IPS DF 19.7 (cell line): ENCODE measurements at places on chromosomes 13 and 19.

- DNase-seq, result no peak
Observed at GRCh38 chr13:101291646-101292515, 124.4 kb downstream of the NALCN start.

GRCh38 chr19:48395170-48395455 is 1.6 kb downstream of the GRIN2D start:
- no peak for DNase-seq

DNA sequence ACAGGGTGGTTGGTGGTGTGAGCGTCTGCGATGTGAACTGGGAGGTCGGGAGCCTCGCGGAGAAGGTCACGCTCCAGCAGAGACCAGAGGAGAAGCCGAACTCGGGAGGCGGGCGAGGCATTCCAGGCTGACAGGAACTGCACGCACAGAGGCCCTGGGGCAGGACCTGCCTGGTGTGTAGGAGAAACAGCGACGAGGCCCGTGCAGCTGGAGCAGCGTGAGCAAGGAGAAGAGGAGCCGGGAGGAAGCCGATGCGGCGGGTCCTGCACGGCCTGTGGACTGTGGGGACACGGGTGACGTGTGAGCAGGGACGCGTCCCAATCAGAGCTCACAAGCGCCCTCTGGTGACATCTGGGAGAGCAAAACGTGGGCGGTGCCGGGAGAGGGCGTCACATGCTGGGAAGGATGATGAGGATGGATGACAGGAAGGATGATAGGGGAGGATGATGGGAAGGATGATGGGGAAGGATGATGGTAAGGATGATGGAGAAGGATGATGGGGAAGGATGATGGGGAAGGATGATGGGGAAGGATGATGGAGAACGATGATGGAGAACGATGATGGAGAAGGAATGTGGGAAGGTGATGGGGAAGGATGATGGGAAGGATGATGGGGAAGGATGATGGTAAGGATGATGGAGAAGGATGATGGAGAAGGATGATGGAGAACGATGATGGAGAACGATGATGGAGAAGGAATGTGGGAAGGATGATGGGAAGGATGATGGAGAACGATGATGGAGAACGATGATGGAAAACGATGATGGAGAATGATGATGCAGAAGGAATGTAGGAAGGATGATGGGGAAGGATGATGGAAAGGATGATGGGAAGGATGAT is 16.1 kb upstream of the MADCAM1 start:
- DNase-seq, result no peak

- DNase-seq, result no peak
Observed at GRCh38 chr13:43785650-43786471, 911 bp downstream of the ENOX1 start.

DNA sequence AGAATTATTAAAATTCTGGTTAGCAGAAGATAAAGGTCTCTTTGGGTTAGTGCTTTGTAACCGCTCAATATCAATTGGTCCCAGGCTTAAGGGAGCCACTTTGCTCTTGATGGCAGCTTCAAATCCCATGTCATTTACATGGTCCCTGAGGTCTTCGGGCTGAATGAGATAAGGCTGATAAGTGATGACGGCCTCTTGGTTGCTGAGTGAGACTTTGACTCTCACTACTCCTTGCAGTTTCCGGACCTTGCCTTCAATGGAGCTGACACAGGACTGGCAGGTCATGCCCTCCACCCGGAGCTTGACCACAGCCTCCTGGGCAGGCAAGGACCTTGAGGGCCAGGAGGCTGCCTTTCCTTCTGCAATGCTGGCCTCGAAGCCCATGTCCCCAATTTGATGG is 36.8 kb downstream of the ATP7B start:
- DNase-seq, result no peak

DNA sequence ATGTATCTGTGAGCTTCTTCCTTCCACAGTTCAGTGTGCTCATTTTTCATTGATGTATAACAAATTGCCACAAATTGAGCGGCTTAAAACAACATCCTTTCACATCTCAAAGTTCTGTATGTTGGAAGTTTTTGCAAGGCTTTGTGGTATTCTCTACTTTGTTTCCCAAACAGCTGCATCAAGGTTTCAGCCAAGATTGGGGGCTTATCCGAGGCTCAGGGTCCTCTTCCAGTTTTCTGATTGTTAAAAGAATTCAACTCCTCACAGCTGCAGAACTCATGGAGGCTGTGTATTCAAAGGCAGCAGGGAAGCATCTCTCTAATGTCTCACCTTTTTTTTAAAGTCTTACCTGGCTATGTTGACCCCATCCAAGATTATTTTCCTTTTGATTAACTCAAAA is 1369.8 kb downstream of the PCDH9 start:
- DNase-seq, result no peak

DNA sequence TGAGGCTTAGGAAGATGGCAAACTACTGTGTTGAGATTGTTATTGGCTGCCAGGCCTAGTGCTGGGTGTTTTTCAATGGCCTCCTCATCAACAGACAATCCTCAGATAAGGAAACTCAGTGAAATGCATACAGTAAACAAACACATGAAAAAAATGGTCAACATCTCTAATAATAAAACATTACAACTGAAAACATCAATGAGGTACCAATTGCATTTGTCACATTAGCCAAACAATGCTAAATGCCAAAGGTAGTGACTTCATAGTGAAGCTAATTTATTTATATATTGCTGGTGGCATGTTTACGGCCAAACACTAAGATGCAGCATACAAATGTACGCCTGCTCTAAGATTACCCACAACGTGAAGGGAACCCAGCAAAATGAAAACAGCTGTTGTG is 224.0 kb upstream of the UBL3 start:
- no peak for DNase-seq

GRCh38 chr19:37942516-37942902 is 35.5 kb downstream of the SIPA1L3 start:
- no peak for DNase-seq
